ENCODE measurements at places on chromosomes 11 and 22.

DNA sequence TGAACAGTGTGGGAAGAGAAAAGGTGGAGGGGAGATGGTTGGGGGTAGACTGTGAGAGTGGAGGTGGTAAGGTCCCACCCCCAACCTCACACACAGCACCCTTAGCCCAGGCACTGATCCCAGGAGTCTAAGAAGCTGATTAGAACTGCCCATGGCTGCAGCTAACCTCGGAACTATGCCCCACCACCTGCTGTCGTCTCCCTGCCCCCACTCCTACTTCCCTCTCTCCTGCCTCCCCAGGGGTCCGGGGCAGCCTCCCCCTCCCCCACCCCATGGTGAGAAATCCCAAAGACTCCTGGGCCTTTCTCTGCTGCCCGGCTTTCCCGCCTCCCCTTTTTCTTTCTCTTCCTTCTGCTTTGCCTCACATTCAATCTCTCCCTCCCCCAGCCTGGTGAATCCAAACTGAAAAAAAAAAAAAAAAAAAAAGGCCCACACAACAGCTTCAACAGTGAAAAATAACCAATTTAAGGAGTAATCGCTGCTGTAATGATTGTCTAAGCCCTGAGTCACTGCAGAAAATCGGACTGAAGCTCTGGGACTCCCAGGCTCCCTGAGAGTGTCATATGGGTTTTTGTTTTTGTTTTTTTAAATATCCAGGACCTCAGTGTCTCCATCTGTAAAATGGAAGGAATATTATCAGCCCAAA is 9.6 kb upstream of the TP53I11 start:
- no peak for DNase-seq

DNA sequence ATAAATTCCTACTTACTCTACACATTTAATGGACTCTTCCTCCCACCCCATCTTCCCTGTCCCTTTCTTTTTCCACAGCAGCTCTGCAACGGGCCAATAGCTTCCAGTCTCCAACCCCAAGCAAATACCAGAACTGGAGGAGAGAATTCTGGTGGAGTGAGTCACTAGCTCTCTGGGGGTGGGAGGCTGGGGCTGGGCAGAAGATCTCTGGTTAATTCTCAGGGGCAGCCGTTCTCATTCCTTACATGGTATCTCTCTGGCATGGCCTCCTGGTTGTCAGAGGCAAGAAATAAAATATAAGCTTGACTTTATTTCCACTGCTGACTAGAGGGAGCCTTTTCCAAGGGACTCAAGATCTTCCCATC is 90.4 kb upstream of the PARVA start:
- peak; percentile 41 for DNase-seq

GRCh38 chr22:44594951-44595350 is 96.9 kb upstream of the RTL6 start:
- no peak for DNase-seq

GRCh38 chr11:120977266-120978137 is 46.4 kb upstream of the TBCEL start:
- DNase-seq, result no peak

- DNase-seq, result no peak
Measured at GRCh38 chr22:36743591-36744412, 32.1 kb downstream of the IFT27 start.

DNA sequence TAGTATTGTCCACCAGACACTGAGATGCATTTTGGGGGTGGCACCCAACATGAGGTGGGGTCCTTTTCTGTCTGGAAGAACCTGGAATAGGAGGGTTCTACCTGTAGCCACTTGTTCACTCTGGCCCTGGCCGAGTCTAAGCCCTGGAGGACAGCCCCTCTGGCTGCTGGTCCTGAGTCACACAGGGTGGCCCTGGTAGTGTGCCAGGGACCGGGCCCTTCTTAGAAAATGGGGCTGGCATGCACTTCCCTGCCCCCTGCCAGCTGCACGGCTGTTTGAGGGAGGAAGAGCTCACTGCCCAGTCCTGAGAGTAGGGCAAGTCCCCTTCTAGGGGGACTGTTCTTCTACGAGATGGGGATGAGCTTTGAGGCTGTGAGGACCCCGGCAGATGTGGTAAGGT is 2.2 kb downstream of the PLCB3 start:
- no peak for DNase-seq

- DNase-seq, result no peak
Measured at GRCh38 chr22:39219071-39220039, 25.4 kb downstream of the PDGFB start.

GRCh38 chr11:110711448-110711775 is 825 bp downstream of the ARHGAP20 start:
- DNase-seq, result no peak

Measured in thoracic aorta (tissue), 2 donors.